ENCODE measurements at places on chromosomes 3 and 15. TPM values are rescaled to one million over a fixed set of nuclear protein-coding genes. Genes with fewer than 3 reads are reported as not detected.

Gene VGLL3
- 129 TPM for total RNA-seq

GRCh38 chr15:100191161-100191560 lies 150.6 kb downstream of the ADAMTS17 start:
- no peak for DNase-seq

- peak; percentile 49 for DNase-seq
Observed at GRCh38 chr15:67148196-67148701, 82.8 kb downstream of the SMAD3 start.

DNA sequence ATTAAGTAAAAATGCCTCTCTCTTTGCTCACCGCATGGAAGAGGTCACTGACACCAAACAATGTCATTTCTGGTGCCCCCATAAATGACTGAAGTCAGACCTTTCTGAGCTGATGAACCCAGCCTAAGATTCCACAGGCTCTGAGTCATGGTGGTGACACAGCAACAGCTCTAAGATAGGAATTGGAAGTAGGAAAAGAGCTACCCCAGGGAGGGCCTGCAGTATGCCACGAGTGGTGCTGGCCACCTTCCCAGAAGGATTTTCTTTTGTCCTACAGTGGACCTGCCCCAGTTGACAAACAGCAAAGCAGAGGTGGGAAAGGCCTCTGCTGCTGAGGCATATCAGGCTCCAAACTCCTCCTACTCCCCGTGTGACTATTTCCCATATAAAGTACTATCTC lies 208.1 kb downstream of the MINAR1 start:
- no peak for DNase-seq

DNA sequence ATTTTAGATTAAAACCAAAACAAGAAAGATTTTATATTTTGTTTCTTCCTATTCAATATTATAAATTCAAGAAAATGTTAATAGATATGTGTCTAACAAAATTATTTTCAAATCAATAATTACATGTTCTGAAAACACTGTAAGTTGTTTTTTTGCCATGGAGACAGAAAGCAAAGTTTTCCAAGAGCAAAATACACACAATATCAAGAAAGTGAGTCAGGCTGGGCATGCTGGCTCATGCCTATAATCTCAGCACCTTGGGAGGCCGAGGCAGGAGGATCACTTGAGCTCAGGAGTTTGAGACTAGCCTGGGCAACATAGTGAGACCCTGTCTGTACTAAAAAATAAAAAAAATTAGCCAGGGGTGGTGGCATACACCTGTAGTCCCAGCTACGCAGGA lies 71.7 kb downstream of the TTC23 start:
- no peak for DNase-seq

DNA sequence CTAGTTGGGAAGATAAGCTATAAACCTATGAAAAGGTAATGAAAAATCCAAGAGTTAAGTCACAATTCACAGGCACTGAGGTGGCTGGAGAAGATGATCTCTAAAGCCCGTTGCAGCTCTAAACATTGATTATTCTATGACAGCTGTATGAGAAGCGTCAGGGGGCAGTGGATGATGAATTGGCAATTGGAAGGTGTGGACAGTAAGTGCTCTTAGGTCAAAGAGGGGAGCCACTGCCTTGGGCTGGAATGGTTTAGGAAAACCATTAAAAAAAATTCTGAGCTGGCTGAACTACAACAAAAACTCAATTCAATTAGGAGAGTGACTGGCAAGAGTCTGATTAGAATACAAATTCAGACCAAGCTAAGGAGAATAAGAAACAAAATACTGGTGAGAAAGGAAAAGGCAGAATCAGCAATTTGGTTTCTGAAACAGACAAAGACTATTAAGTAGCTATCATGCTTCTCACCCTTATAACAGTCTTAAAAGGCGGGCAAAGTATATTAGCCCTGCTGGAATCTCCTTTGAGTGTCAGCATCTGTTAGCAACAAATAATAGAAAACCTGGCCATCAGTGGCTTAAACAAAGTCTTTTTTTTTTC lies 8.8 kb upstream of the NMD3 start:
- DNase-seq, result no peak

DNA sequence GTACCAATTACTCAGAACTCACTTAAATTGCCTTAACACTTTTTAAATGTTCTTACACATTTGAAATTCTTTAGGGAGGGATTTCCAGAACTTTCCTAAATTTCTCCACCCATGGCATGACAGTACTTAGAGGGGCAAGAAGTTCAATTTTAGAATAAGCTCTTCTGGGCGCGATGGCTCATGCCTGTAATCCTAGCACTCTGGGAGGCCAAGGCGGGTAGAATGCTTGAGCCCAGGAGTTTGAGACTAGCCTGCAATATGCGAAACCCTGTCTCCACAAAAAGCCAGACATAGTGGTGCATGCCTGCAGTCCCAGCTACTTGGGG lies 10.6 kb downstream of the FAM131A start:
- DNase-seq, result no peak

DNA sequence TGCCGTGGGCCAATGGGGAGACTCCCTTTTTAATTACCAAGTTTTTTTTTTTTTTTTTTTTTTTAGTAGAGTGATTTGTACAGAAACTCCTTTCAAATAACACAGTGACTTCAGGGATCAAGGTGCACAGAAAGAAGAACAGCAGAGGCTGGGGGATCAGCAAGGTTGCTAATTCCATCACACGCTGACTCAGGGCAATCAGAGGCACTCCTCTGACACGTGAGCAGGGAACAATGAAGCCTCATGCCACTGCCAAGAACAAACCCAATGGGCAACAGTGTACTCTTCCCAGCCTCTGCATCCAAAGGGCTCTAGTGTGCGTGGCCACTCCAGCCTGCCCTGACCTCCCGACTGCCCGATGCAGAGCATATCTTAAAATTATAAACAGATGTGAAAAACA lies 186.7 kb upstream of the WNT5A start:
- no peak for DNase-seq

DNA sequence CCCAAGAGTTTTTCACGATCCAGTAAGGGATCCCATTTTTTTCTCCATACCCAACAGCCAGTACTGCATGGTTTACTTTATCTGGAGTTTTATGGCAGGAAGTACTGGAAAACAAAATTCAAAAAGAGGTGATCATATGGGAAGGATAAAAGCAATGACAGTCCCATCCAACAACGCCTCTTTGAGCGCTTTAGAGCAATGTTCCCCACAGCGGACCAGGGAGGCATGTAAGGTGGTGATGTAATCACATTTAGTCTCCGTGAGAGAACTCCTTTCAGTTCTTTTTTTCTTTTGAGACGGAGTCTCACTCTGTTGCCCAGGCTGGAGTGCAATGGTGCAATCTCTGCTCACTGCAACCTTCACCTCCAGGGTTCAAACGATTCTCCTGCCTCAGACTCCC lies 21.8 kb downstream of the CTSH start:
- DNase-seq, result no peak
